Activated naive CD4-positive, alpha-beta T cell treated with anti-CD3 and anti-CD28 coated beads, Interleukin-2, amount 10 ng/mL, durations not matched to agents 7 days and 5 days (primary cell): ENCODE measurements at places on chromosomes 13 and 19.

GRCh38 chr13:46861959-46862358 lies 34.9 kb downstream of the HTR2A start:
- H3K36me3 ChIP-seq, result no peaks in the 10 kb centered on the region
- no peaks in the 10 kb centered on the region for H3K4me1 ChIP-seq
- no peak for DNase-seq
- no peak overlapping the region for H3K27ac ChIP-seq

- DNase-seq, result no peak
- H3K4me1 ChIP-seq, result peaks cover 63% of the 10 kb centered on the region
- no peaks in the 10 kb centered on the region for H3K27me3 ChIP-seq
- peaks cover 3% of the 10 kb centered on the region for H3K36me3 ChIP-seq
Observed at GRCh38 chr19:14146789-14147216, 10.4 kb upstream of the ASF1B start.

DNA sequence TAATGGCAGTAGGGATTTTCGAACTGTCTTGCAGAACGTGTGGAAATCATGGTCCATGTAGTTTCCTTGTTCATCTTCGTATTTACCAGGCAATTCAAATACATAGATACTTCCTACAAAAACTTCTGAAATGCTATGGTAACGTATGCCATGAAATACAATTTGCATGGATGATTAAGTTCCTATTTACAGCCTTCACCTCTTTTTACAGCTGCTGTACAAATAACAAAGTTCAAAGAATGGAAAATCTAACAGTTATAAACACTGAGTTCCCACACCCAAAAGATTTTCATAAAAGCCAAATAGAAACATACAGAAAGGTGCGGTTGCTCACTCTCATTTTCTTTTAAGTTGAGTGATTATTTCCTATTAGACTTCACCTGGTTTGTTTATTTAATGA lies 115.8 kb upstream of the TNFSF11 start:
- peaks cover 8% of the 10 kb centered on the region for H3K36me3 ChIP-seq
- H3K27ac ChIP-seq, result no peak overlapping the region
- H3K27me3 ChIP-seq, result no peaks in the 10 kb centered on the region
- H3K4me1 ChIP-seq, result no peaks in the 10 kb centered on the region
- H3K4me3 ChIP-seq, result no peak overlapping the region

- DNase-seq, result no peak
- H3K27me3 ChIP-seq, result peaks cover 4% of the 10 kb centered on the region
- H3K4me1 ChIP-seq, result peaks cover 3% of the 10 kb centered on the region
- H3K36me3 ChIP-seq, result no peaks in the 10 kb centered on the region
Observed at GRCh38 chr13:50831512-50831911, 12.0 kb downstream of the DLEU7 start.

GRCh38 chr19:57559008-57559403 lies 657 bp downstream of the ZNF550 start:
- peaks cover 31% of the 10 kb centered on the region for H3K4me1 ChIP-seq
- H3K27me3 ChIP-seq, result no peaks in the 10 kb centered on the region
- DNase-seq, result peak; percentile 43
- peak overlapping the region; percentile 91 for H3K27ac ChIP-seq
- peaks cover 61% of the 10 kb centered on the region for H3K36me3 ChIP-seq

DNA sequence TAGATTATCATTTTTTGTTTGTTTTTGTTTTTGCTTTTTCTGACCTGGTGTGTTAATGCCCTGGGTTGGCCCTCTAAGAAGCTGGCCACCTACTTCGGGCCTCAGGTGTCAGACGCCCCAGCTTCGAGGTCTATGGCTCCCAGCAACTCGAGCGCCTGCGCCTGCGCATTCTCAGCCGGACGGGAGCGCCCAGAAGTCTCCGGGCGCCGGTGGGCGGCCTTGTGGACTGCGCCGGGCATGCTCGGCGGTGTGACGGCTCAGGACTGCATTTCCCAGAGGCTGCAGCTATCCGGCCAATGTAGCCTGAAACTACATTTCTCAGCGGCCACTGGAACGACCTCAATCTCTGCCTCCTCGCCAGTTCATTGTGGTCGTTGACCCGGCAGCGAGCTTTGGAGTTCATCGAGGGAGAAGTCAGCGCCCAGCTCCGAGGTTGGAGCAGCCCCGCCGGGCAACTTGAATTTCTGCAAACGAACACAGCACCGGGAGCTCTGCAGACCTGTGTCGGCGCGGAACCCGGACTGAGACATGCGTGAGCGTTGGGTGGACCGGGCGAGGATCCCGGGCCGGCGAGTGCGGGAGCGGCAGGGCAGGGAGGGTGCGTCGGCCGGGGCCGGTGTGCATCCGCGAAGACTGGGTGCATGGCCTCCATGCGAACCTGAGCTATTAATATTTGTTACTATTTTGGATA lies at the start of gene ZNF30:
Gene ZNF30 (plus strand): TSS at position 219 of the 691 bp plus-strand sequence. CDS start 3,045 bp downstream, outside the sequence.
- peak within 1 kb of the TSS; percentile 81 for H3K4me3 ChIP-seq
- peaks cover 20% of the 10 kb centered on the region for H3K36me3 ChIP-seq
- H3K4me1 ChIP-seq, result peaks cover 20% of the 10 kb centered on the region
- H3K27ac ChIP-seq, result peak within 1 kb of the TSS; percentile 79
- H3K27me3 ChIP-seq, result peaks cover 11% of the 10 kb centered on the region

DNA sequence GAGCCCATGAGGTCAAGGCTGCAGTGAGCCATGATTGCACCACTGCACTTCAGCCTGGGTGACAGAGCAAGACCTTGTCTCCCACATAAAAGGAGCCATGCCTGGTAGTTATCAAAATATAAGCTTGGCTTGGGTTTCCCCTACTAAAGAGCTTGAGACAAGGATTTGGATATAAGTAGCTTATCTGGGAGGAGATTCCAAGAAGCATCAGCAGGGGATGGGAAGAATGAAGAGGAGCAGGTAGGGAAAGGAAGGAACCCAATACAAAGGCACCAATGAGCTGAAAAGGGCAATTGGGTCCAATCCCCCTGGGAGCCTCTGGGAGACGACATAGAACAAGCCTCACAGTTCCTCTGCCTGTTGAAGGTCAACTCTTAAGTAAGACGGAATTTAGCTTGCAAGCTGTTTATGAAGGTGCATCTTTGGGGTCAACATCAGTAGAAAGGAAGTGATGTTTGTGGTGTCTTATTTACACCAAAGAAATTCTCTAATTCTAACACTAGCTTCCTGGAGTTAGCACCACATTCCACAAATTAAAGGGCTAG lies 7.4 kb upstream of the CLEC4G start:
- no peak overlapping the region for H3K4me3 ChIP-seq
- peaks cover 47% of the 10 kb centered on the region for H3K27me3 ChIP-seq
- no peaks in the 10 kb centered on the region for H3K36me3 ChIP-seq

GRCh38 chr19:962683-963400 lies 21.3 kb upstream of the WDR18 start:
- H3K27ac ChIP-seq, result peak overlapping the region; percentile 11
- H3K4me1 ChIP-seq, result peaks cover 20% of the 10 kb centered on the region
- H3K27me3 ChIP-seq, result no peaks in the 10 kb centered on the region

DNA sequence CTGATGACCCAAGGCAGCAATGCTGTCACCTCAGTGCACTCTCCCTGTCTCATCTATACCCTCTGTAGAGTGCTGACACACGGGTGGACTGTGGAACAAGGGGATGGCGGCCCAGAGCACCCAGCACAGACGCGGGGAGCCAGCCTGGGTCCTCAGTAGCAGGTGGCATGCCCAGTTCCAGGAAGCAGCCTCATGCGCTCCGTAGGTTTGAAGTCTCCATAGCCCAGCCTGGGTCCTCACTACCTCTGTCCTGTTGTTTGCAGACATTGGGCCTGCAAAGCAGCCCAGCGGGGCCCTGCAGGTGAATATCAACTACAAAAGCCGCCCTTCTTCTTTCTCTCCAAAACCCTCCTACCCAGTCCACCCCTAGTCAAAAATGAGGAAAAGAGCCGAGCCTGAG lies 5.0 kb upstream of the SLC7A9 start:
- H3K4me3 ChIP-seq, result no peak overlapping the region
- H3K4me1 ChIP-seq, result peaks cover 6% of the 10 kb centered on the region
- H3K36me3 ChIP-seq, result no peaks in the 10 kb centered on the region
- H3K27me3 ChIP-seq, result peaks cover 3% of the 10 kb centered on the region
- no peak overlapping the region for H3K27ac ChIP-seq

DNA sequence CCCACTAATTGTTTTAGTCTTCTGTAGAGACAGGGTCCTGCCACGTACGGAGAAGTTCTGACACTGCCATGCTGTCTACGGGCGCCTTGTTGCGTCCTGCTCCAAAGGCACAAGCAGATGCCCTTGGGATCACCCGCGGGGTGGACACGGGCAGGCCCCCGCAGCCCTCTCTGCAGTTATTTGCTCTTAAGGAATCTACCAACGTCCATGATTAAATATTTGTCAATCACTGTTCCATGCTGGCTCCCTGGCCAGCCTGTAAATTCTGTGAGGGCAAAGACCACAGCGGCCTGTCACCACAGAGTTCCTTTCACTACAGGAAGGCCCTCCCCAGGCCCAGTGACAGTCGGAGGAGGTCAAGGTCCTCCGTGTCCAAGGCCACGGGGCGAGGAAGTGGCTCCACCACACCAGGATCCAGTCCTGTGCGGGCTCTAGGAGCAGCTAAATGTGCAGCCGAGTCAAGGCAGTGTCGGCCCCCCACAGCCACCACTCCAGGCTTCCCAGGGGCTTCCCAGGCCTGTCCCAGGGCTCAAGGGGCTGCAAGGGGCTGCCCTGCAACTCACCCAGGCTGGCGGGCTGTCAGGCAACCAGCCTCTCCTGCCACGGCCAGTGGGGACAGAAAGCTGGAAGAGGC lies 2.1 kb downstream of the RNF126 start:
- peaks cover 17% of the 10 kb centered on the region for H3K36me3 ChIP-seq
- H3K4me1 ChIP-seq, result peaks cover 50% of the 10 kb centered on the region
- H3K4me3 ChIP-seq, result peak overlapping the region; percentile 96
- peak overlapping the region; percentile 98 for H3K27ac ChIP-seq
- DNase-seq, result no peak

DNA sequence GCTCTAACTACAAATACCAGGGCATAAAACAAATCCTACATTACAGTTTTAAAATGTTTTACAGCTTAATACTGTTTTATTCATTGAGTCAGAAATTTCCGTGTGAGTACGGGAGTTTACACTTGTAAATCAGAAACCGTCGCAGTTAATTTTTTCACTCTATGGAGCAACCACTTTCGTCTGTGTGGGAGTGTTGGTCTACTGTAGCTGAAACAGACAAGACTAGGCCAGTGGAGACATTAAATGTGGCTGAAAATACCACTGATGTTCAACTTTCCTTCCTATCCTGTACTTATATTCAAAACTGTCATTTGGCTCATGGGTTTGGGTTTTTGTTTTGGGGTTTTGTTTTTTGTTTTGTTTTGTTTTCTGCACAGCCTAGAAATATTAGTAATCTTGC lies 268.7 kb downstream of the DCT start:
- H3K36me3 ChIP-seq, result no peaks in the 10 kb centered on the region
- no peaks in the 10 kb centered on the region for H3K27me3 ChIP-seq
- no peak for DNase-seq
- no peak overlapping the region for H3K4me3 ChIP-seq

GRCh38 chr13:45289936-45290563 lies 50.9 kb downstream of the TPT1 start:
- H3K36me3 ChIP-seq, result peaks cover 8% of the 10 kb centered on the region
- no peak for DNase-seq
- H3K27ac ChIP-seq, result no peak overlapping the region
- H3K4me1 ChIP-seq, result peaks cover 3% of the 10 kb centered on the region

DNA sequence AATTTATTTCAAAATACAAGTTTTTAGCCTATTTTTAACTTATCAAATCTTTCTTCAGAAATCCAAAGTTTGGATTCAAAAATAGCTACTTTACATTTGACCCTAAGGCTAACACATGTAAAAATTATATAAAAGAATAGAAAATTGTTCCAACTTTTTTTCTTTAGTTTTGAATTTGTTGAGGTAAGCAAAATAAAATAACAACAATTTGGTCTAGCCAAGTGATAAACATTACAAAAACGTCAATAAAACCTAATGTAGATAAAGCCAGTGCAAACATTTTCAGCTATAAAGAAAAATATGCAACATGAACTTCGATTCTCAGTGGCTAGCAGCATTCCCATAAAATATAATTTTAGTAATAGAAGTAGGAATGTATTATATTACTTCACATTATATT lies 400.3 kb downstream of the PCDH9 start:
- no peak overlapping the region for H3K4me3 ChIP-seq
- no peaks in the 10 kb centered on the region for H3K27me3 ChIP-seq
- H3K4me1 ChIP-seq, result no peaks in the 10 kb centered on the region
- no peaks in the 10 kb centered on the region for H3K36me3 ChIP-seq
- H3K27ac ChIP-seq, result no peak overlapping the region

GRCh38 chr13:76609643-76610042 lies 276.6 kb downstream of the KCTD12 start:
- no peak overlapping the region for H3K27ac ChIP-seq
- no peak overlapping the region for H3K4me3 ChIP-seq
- no peaks in the 10 kb centered on the region for H3K27me3 ChIP-seq

GRCh38 chr13:45269204-45269603 lies 68.4 kb upstream of the KCTD4 start:
- H3K36me3 ChIP-seq, result peaks cover 3% of the 10 kb centered on the region
- H3K4me1 ChIP-seq, result no peaks in the 10 kb centered on the region
- no peaks in the 10 kb centered on the region for H3K27me3 ChIP-seq
- no peak overlapping the region for H3K27ac ChIP-seq
- H3K4me3 ChIP-seq, result no peak overlapping the region

- H3K4me3 ChIP-seq, result no peak overlapping the region
- H3K27me3 ChIP-seq, result no peaks in the 10 kb centered on the region
- H3K36me3 ChIP-seq, result no peaks in the 10 kb centered on the region
Observed at GRCh38 chr13:19155321-19155861, 26.2 kb downstream of the TUBA3C start.

DNA sequence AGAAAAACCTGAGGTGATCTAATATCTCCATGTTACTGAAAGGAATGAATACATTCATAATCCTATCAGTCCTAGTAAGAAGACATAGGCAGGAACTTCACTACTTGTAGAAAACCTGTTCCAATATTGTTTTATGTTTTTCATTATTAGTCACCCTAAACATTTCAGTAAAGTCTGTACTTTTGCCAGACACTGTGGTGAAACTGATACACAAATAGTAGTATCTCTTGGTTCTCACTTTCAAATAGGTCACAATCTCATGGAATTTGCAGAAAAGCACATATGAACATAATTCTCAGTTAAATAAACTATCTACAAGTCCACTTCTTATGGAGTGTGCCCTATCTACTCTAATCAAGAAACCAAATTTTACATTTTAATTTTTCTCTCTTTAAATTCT lies 88.3 kb upstream of the PCDH9 start:
- no peak overlapping the region for H3K4me3 ChIP-seq
- DNase-seq, result no peak
- no peaks in the 10 kb centered on the region for H3K4me1 ChIP-seq

DNA sequence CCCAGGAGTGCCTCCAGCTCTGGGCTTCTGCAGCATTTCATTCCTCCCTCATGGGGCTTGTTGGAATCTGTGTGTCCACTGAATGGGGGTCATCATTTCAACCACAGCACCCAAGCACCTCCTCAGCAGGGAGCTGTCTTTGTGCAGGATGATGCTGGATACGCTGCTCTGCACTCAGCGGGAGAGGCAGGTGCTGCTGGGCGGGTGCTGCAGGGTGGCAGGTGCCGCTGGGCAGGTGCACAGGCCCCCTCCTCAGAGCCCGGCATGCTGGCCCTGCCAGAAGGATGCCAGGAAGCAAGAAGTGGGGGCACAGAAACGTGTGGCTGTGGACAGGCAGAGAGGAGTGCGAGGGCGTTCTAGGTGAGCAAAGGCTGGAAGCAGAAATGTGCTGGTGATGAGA lies 121.8 kb upstream of the VSTM2B start:
- no peak for DNase-seq
- peaks cover 23% of the 10 kb centered on the region for H3K27me3 ChIP-seq
- no peak overlapping the region for H3K27ac ChIP-seq
- H3K4me3 ChIP-seq, result no peak overlapping the region
- H3K36me3 ChIP-seq, result no peaks in the 10 kb centered on the region
